ENCODE measurements at places on chromosomes 4 and X.

DNA sequence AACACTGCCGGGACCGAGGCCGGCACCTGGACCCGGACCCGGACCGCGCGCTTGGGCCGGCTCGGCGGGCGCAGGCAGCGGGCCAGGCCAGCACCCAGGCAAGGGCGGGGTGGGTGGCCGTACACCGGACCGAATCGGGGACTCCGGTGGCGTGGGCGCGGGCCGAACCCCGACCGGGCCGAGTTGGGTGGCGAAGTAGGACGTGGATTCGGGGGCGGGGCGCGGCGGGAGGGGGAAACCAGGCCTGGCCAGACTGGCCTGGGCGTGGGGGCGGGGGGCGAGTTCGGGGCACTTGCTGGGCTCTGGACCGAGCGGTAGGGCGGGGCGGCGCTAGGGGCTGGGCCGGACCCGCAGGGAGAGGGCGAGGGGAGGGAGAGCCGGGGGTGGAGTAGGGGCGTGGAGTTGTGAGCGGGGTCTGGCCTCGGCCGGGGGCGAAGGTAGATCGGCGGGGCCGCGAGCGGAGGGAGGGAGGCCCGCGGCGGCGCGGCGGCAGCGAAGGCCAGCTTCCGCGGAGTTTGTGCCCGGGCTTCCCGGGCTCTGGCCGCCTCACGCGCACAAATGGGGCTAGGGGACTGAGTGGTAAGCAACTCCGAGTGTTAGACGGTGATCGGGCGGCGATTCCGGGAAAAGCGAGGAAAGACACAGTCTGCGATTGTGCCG lies 1.8 kb upstream of the BCORL1 start:
- no peak for DNase-seq

- DNase-seq, result no peak
Measured at GRCh38 chrX:124325732-124326131, 6.7 kb upstream of the TEX13D start.

DNA sequence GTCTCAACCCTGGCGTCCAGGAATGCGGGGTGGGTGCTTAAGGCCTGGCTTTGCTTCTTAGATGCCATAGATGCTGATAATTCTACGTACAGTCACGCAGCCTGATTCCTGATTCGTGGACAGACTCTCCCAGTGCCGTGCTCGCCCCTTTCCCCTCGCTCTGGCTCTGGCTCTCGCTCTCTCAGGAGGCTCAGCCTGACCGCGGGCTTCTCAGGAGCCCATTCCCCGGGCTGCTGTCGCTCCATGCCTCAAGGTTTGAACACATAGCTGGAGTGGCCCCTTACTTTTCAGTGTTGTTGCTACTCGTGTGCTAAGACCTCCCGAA lies 59.2 kb upstream of the ZC4H2 start:
- peak; percentile 1 for DNase-seq

DNA sequence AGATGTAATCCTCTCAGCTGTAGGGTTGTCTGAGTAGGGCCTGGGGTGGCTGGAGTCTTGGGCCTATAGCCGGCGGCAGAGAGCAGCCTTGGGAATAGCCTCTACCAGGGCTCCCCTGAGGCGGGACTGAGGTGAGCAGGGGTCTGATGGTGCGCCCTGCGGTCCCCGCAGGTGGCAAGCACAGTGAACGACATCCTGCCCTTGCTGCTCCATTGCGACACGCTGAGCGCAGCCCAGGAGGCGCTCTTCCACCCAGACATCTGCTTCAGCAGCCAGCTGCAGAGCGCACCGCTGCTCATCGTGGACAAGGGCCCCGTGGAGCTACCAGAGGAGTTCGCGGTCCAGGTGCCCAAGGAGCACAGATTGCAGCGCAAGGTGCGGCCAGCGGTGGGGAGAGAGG lies 317.0 kb downstream of the ADGRL3 start:
- DNase-seq, result no peak

- no peak for DNase-seq
Measured at GRCh38 chrX:16873106-16873505, 2.9 kb upstream of the RBBP7 start.

DNA sequence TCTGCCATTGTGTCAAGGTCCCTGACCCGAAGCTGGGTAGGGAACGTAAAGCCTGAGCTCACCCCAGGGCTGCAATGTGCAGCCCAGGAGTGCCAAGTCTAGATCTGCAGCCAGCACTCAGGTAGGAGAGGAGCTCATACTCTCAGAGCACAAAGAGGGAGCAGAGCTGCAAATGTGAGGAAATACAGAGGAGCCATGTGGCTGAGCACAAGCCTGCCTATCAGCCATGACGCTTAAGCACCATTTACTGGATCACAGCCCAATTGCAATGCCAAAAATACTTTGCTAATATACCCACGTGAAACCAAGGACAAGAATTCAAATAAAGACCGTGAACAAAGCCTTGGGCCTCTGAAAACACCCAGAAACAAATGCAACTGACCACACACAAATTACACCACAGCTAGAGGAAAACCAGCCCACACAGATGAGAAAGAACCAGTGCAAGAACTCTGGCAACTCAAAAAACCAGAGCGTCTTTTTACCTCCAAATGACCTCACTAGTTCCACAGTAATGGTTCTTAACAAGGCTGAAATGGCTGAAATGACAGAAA lies 69.0 kb upstream of the HPF1 start:
- no peak for DNase-seq

- DNase-seq, result no peak
Measured at GRCh38 chr4:111883557-111883999, 261.7 kb upstream of the FAM241A start.

- no peak for DNase-seq
Measured at GRCh38 chrX:147890756-147891155, 21.0 kb upstream of the FMR1 start.

DNA sequence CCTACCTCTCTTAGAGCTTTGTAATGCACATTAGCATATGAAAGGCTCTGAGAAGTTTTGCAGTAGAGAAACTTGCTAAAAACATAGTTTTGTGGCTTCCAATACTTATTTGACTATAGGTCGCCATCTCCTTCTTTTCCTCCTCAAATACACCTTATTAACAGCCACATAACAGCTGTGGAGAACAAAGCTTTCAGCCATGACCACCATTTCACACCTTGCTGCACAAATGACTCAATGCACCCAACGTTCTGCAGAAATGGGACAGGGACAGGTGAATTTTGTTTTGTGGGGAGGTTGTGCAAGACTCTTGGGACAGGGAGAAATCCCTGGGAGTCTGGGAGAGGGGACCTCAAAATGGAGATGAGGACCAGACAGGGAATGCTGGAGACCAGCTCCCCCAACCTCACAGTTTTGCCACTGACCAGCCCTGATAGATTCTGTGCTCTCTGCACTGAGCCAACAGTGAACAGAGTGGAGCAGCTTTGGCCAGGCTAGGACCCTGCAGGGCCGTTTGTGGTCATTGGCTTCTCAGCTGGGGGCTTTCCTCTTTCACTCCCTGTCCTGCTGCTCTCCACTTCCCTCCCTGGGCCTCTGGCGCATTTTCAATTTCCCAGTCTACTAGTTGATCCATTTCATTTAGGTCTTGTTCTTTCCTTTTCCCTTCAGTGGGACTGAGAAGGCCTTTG lies 16.6 kb downstream of the FRMPD3 start:
- DNase-seq, result no peak

DNA sequence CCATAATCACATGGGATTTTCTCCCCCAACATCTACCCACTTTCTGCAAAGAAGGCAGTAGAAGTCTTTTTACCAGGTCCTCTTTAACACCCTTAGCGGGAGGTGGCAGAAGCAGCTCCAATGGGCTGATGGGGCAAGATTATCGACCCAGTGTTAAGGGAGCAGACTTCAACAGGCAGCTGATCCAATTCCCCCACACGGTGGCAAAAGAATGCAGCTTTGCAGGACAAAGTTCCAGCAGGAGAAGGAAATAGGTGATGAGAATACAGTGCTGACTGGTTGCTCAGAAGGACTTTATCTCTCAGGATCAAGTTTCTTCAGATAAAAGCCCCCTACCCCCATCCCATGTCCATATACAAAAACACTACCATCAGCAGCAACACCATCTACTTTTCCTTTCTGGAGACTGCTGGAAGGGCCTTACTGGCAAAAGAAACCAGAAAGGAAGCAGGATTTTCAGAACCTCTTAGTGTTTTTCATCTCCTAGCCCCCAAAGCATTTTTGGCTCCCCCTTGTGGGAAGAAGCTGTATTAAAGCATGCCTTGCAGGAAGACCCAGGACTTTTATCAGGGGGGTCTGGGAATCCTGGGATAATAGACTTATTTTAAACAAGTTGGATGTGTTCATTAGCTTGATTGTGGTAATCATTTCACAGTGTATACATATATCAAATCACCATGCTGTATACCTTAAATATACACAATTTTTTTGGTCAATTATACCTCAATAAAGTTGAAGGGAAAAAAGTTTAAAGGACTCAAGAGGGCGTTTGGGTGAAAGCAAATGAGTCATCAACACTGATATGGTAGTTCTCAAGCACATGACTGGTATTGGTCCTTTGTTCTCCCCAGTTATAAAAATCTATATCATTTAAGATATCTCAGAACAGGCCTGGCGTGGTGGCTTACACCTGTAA lies 146.4 kb downstream of the GPC3 start:
- no peak for DNase-seq

GRCh38 chr4:48499551-48500066 lies 9.6 kb downstream of the ZAR1 start:
- DNase-seq, result no peak

DNA sequence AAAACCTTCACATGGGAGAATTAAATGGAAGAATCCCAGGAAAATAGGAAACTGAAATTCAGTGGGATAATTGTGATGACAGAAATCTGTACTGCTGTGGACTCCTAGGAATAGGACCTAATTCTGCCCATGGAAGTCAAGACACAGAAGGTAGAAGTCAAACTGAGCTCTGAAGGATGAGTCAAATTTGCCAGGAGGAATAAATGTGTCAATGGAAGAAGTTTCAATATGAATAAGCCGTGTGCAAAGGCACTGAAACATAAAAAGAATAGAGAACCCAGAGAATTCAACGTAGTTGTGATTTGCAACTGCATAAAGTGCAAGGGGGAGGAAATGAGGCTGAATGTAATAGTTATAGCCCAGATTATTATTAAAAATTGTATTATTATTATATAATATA lies 11.6 kb downstream of the ENAM start:
- DNase-seq, result no peak

GRCh38 chr4:16626945-16627344 lies 271.5 kb downstream of the LDB2 start:
- no peak for DNase-seq

DNA sequence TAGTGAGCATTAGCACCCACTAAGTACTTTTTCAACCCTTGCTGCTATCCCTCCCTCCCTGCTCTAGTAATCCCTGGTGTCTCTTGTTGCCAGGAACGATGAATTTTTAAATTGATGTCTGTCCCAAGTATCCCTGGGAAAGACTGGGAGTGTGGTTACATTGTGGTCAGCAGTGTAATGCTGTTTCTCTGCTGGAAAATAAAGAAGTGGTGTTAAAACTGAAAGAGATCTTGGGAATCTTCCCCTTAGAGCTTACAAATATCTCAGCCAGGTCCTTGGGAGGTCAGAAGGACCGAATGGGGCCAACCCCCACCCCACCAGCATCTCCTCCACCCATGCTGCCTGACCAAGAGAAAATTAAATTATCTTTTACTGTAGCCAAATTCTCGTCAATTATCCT lies 174.5 kb upstream of the MXRA5 start:
- DNase-seq, result no peak

DNA sequence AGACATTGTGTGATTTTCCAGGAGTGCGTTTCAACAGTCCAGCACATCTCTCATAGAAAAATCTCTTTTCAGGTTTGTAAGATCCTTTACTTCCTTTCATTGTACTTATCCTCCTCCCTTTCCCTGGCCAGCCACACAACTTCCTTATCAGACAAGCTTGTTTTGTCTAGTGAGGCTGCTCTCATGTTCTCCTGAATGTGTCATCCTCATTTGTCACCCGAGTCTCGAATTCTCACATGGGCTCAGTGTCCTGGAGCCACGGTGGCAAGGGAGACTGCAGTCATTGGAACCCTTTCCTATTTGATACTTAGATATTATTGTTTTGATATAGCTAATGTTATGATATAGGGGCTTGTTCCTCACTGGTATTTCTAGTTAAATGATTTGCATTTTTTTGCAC lies 16.9 kb downstream of the SYNPO2 start:
- DNase-seq, result no peak

- DNase-seq, result no peak
Measured at GRCh38 chr4:61202638-61203435, 2.7 kb downstream of the ADGRL3 start.

DNA sequence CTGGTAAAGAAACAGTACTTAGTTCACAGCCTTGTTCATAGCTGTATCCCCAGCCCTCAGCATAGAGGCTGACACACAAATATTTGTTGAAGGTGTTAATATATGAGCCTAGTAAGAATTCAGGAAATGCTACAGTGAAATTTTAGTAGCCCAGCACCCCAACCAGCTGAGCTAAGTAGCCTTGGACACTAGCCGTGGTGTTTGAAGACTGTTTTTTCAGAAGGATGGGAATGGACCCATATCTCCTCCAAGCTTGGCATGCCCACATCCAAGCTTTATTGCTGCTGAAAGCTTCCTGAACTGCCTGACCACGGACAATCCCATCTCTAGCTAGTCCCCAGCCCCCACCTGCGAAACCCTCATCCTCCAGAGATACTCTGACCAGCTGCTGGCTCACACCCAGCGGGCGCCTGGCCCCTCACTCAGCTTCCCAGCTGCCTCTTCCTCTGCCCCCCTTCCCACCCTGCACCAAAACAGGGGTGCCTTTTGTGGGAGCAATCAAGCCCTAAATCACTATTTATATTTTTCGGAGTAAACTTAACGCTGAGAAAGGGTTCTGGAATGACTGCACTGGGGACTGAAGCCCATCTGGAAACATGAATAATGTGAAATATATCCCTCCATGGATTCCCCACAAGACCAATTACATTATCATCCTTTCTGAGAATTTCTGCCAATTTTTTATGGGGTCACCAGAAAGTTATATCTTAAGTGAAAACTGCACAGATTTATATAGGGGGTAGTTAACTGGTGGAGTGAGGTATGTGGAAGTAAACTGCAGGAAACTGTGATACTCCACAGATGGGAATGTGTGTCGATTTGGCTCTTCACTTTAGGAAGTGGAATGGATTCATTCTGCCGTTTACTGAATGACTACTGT lies 41.1 kb upstream of the CBR4 start:
- DNase-seq, result no peak

DNA sequence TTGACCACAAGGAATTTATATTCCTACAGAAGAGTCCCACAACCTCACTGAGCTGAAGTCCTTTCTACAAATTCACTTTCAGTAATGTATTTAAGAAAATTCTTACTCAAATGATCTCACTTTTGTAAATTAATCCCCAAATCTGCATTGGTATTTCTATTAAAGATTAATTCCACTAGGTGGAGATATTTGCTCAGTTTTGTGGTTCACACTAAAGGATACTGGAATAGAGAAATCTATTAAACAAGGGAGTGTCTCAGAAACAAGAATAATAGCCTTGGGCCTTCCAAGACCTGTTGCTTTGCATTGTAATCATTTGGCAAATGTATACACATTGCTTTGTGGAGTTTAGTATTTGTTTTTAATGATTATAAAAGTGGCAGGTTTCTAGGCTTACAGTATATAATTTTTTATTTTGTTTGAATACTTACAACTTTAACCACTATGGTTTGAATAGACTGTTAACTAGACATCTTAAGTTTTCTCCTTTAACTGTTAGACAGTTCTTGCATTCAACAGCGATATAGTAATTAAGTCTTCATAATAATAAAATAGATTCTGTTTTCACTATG lies 25.9 kb downstream of the CFAP299 start:
- DNase-seq, result no peak

- DNase-seq, result no peak
Measured at GRCh38 chr4:26073886-26074560, 160.0 kb downstream of the SMIM20 start.

GRCh38 chr4:66516940-66517339 lies 846.7 kb upstream of the EPHA5 start:
- no peak for DNase-seq

Data from substantia nigra (tissue), 51 donors.